ENCODE measurements at places on chromosomes 7 and 10. TPM values are rescaled to one million over a fixed set of nuclear protein-coding genes. Genes with fewer than 3 reads are reported as not detected.

Gene SPDYE18
- 1.1 TPM for total RNA-seq

Gene KLF14
- total RNA-seq: not detected

Gene ARMC3
- total RNA-seq: not detected

Gene SPDYE5
- not detected for total RNA-seq

Gene AKR1D1
- not detected for total RNA-seq

Gene USP6NL
- 13.3 TPM for total RNA-seq

Gene LIPF
- not detected for total RNA-seq

Gene APBB1IP
- total RNA-seq: not detected

Gene TMEM130
- 7.8 TPM for total RNA-seq

Gene MDFIC
- 0.10 TPM for total RNA-seq

Gene CPEB3
- total RNA-seq: 8.0 TPM

- DNase-seq: no peak
- peaks cover 7% of the 10 kb centered on the region for H3K4me1 ChIP-seq
- H3K4me3 ChIP-seq: no peak overlapping the region
- peaks cover 2% of the 10 kb centered on the region for H3K27me3 ChIP-seq
- no peaks in the 10 kb centered on the region for H3K36me3 ChIP-seq
Observed at GRCh38 chr10:113021268-113022040, 71.4 kb downstream of the TCF7L2 start.

DNA sequence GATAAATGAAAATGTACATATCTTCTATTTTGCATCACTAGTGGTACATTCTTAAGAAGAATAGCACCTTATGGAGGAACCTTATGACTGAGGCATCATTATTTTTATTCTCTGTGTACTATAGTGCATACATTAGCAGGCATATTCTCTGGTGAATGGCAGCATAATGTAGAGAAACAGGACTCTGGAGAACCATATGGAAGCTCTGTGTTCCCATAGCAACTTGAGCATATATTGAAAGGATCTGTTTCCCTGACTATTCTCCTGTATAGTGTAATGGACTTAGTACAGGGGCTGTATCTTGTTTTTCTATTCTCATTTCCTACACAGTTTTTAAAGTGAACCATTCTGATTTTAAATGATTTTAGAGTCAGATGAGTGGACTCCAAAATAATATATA is 128.4 kb upstream of the SMIM30 start:
- no peak for DNase-seq
- peaks cover 6% of the 10 kb centered on the region for H3K4me1 ChIP-seq
- peak overlapping the region; percentile 59 for H3K27ac ChIP-seq
- no peaks in the 10 kb centered on the region for H3K36me3 ChIP-seq
- no peaks in the 10 kb centered on the region for H3K27me3 ChIP-seq

- H3K27me3 ChIP-seq: no peaks in the 10 kb centered on the region
- H3K36me3 ChIP-seq: peaks cover 14% of the 10 kb centered on the region
- H3K4me1 ChIP-seq: no peaks in the 10 kb centered on the region
Observed at GRCh38 chr10:44087403-44087802, 297.5 kb downstream of the CXCL12 start.

DNA sequence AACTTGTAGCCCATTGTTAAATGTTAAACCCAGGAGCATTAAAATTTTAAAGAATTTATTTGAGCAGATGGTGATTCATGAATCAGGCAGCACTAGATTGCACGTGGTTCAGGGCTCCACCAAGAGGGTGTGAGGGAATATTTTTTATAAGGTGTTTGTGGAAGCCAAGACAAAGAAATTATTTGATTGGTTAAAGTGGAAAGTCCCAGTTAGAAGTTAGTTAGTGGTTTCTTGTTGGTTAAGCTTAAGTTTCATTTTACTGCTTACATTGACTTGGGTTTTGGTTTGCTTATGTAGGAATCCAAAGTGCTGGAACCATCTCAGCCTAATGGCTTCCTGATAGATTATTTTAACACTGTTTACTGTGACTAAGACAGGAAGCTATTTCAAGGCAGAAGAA is 906.2 kb downstream of the LRMDA start:
- H3K4me1 ChIP-seq: peaks cover 30% of the 10 kb centered on the region
- DNase-seq: no peak
- peaks cover 4% of the 10 kb centered on the region for H3K27me3 ChIP-seq
- no peak overlapping the region for H3K4me3 ChIP-seq
- H3K27ac ChIP-seq: no peak overlapping the region

DNA sequence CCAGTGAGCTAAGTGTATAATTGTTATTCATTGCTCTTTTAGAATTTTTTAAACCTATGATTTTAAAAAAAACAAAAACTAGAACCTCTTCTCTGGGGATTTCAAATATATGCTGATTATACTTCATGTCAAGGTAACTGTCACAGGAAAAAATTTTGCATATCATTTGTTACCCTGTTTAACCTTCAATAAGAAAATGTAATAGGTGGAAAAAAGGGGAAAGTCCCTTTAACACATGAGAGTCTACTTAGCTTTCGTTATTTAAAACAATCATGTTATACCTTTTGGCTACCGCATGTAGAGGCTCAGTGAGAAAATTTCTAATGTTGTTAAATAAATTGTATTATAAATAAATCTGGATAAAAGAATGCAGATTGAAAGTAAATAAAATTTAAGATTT is 190.1 kb upstream of the AKR1E2 start:
- no peak overlapping the region for H3K27ac ChIP-seq
- no peak overlapping the region for H3K4me3 ChIP-seq
- no peaks in the 10 kb centered on the region for H3K36me3 ChIP-seq

DNA sequence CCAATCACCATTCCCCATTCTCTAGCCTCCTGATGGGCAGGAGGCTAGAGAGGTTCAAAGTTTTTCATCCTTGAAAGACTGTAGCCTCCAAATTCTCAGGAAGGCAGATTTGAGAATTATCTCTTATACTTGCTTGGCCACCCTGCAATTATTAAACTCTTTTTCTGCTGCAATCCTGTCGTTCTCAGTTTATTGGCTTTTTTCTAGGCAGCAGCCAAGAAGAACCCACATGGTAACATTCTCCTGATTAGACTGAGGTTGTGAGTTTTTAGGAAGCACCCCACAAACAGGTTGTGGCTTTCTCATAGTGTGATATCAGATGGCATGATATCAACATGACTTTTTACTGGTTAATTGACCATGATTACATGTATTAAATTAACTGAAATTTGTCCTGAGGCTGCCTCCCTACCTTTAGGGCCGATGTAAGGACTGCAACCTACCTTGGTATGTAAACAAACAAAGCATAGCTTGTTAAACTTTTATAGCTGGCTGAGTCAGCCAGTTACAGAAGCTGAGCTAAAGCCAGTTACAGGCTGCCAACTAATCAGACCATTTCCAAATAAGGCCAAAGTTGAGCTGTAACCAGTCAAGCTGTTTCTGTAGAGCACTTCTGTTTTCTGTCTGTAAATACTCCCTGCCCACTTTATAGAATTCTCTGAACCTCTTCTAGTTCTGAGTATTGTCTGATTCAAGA is 3.2 kb upstream of the ZNF248 start:
- peaks cover 4% of the 10 kb centered on the region for H3K4me1 ChIP-seq
- no peaks in the 10 kb centered on the region for H3K36me3 ChIP-seq
- no peak overlapping the region for H3K27ac ChIP-seq
- no peaks in the 10 kb centered on the region for H3K27me3 ChIP-seq
- H3K4me3 ChIP-seq: no peak overlapping the region

DNA sequence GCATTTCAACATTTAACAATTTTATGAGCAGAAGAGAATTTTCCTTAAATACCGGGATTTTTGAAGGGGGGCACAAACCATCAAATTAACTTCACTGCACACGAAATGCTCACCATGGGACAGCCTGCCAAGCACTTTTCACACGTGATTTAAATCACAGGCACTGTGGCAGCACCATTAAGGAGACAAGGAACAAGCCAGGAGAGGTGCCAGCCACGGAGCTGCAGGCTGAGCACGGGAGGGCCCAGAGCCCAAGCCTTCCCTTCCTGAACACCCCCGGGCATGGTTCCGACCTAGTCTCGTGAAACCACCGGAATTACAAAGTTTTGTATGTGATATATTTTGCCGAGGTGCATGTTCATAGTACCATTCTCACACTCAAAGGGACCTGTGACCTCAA is 13.4 kb downstream of the PITRM1 start:
- H3K27me3 ChIP-seq: no peaks in the 10 kb centered on the region
- no peak overlapping the region for H3K4me3 ChIP-seq
- H3K27ac ChIP-seq: no peak overlapping the region
- H3K36me3 ChIP-seq: no peaks in the 10 kb centered on the region
- no peak for DNase-seq
- H3K4me1 ChIP-seq: peaks cover 1% of the 10 kb centered on the region

DNA sequence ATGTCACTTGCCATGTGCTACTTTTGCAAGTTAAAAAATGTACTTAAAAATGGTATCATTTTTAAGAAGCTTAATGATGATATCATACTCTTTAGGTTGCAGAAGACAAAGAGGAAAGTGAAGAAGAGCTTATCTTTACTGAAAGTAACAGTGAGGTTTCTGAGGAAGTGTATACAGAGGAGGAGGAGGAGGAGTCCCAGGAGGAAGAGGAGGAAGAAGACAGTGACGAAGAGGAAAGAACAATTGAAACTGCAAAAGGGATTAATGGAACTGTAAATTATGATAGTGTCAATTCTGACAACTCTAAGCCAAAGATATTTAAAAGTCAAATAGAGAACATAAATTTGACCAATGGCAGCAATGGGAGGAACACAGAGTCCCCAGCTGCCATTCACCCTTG is 6.1 kb downstream of the LMOD2 start:
- DNase-seq: no peak
- peaks cover 2% of the 10 kb centered on the region for H3K27me3 ChIP-seq
- H3K4me1 ChIP-seq: peaks cover 11% of the 10 kb centered on the region
- no peak overlapping the region for H3K4me3 ChIP-seq
- H3K36me3 ChIP-seq: no peaks in the 10 kb centered on the region

DNA sequence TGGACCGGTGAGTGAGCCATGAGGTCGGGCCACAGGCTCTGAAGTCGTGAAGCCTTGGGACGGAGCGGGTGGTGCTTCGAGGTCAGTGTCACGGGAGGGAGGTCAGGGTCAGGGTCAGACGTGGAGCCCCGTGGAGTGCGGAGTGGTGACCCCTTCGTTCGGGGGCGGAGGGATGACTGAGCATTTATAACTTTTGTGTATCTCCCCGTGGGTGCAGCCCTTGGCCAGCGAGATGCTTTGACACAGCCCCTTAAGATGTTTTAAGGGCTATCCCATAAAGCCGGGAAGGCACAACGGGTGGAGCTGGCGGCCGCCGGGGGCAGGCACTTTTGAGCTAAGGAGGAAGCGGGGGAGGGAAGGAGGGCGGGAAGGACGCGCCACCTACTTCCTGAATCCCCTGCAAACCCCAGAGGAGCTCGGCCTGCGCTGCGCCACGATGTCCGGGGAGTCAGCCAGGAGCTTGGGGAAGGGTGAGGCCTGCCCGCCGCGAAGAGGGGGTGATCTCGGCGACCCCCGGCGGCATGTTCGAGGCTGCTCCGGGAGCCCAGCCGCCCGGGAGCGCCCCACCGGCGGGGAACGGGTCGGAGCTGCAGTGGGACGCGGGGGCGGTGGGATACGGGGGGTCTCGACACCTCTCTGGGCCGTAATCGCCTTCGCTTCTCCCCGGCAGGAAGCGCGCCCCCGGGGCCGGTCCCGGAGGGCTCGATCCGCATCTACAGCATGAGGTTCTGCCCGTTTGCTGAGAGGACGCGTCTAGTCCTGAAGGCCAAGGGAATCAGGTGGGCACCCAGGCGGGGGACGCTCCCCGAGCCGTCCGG is at the start of gene GSTO1:
Gene GSTO1, plus strand, starts transcription at position 400 of the 818 bp plus-strand sequence. Its CDS starts 37 bp downstream, at position 437.
- no peaks in the 10 kb centered on the region for H3K36me3 ChIP-seq
- peaks cover 14% of the 10 kb centered on the region for H3K4me1 ChIP-seq
- H3K27me3 ChIP-seq: peaks cover 3% of the 10 kb centered on the region
- peak within 1 kb of the TSS; percentile 10 for H3K27ac ChIP-seq

- no peak overlapping the region for H3K27ac ChIP-seq
- H3K27me3 ChIP-seq: peaks cover 6% of the 10 kb centered on the region
- H3K4me3 ChIP-seq: no peak overlapping the region
Observed at GRCh38 chr7:158227258-158227984, 360.2 kb downstream of the PTPRN2 start.

GRCh38 chr10:93280699-93281366 is 201.3 kb downstream of the MYOF start:
- no peak overlapping the region for H3K4me3 ChIP-seq
- H3K27me3 ChIP-seq: peaks cover 2% of the 10 kb centered on the region
- H3K27ac ChIP-seq: no peak overlapping the region

- no peak for DNase-seq
- peaks cover 41% of the 10 kb centered on the region for H3K4me1 ChIP-seq
- no peak overlapping the region for H3K27ac ChIP-seq
- peaks cover 2% of the 10 kb centered on the region for H3K27me3 ChIP-seq
Observed at GRCh38 chr7:69947998-69948397, 349.7 kb downstream of the AUTS2 start.

DNA sequence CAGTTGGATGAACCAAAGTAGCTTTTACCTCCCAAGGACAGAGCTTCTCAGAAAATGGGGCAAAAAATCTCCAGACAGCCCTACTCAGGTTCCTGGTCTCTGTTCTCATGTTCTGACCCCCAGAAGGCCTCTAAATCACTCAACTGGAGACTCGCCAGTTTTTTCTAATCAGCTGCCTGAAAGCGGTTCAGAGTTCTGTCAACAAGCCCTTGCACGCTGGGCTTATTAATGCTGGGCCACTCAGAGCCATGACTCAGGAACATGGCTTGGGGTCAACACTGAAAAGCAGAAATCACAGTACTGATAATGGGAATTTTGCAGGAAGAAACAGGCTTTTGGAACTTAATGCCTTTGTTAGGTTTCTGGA is 15.3 kb downstream of the ECHDC3 start:
- peaks cover 5% of the 10 kb centered on the region for H3K27me3 ChIP-seq
- no peak for DNase-seq
- peaks cover 2% of the 10 kb centered on the region for H3K4me1 ChIP-seq
- no peaks in the 10 kb centered on the region for H3K36me3 ChIP-seq
- no peak overlapping the region for H3K27ac ChIP-seq
- no peak overlapping the region for H3K4me3 ChIP-seq

GRCh38 chr10:133559216-133559615 is 6.2 kb downstream of the SYCE1 start:
- H3K4me3 ChIP-seq: no peak overlapping the region
- peaks cover 3% of the 10 kb centered on the region for H3K36me3 ChIP-seq
- H3K27ac ChIP-seq: no peak overlapping the region

GRCh38 chr7:25353196-25353595 is 124.9 kb upstream of the NPVF start:
- H3K27ac ChIP-seq: no peak overlapping the region
- H3K4me1 ChIP-seq: no peaks in the 10 kb centered on the region
- no peak overlapping the region for H3K4me3 ChIP-seq
- H3K27me3 ChIP-seq: no peaks in the 10 kb centered on the region
- H3K36me3 ChIP-seq: no peaks in the 10 kb centered on the region

GRCh38 chr7:216360-217300 is 24.3 kb downstream of the FAM20C start:
- H3K27me3 ChIP-seq: peaks cover 32% of the 10 kb centered on the region
- peak overlapping the region; percentile 92 for H3K27ac ChIP-seq
- peak overlapping the region; percentile 63 for H3K4me3 ChIP-seq
- H3K36me3 ChIP-seq: peaks cover 7% of the 10 kb centered on the region

DNA sequence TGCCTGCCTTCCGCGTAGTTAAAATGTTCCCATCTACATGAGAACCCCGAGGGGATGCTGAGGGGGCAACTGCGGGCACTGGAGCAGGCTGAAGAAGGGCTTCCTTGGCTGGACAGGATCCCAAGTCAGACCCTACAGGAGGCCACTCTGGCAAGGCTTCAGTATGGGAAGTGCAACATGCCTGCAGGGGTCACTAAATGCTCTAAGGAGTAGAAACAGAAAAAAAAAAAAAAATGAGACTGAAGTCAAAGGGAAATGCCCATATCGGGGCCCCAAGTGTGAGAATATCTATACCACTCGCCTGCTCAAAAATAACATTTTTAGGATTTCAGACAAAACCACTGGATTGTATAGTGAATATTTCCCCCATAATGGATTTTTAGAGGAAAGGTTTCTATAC is 33.5 kb downstream of the FAM204A start:
- no peak overlapping the region for H3K27ac ChIP-seq
- no peaks in the 10 kb centered on the region for H3K4me1 ChIP-seq
- no peak overlapping the region for H3K4me3 ChIP-seq

All from glutamatergic neuron (in vitro differentiated cells).